Hippocampal formation (tissue), 2 donors: ENCODE measurements at places on chromosomes 2 and 18.

- DNase-seq = no peak
Observed at GRCh38 chr18:37425222-37425621, 140.4 kb downstream of the CELF4 start.

DNA sequence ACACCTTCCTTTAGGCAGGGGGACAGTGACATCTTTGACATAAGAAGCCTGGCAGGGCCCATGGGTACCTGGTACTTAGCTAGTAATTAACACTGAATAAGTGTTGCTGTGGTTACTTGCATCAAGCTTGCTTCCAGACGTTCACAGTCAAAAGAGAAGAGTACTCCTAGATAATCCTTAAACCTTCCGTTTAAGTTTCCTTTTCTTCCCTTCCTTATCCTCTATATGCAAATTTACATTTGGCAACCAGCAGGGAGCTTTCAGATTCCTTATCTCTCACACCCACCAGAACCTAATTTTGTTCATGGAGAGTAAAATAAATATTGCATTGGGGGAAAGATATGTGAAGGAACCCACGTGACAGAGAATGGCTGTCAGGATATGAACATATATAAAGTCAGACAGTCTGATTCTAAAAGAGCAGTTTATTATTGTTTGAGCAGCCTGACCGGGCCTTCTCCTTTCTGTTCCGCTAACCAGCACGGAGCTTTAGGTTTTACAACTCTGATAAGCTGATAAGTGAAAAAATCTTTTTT lies 7.8 kb upstream of the RAB31 start:
- no peak for DNase-seq

GRCh38 chr18:50177294-50177992 lies 17.5 kb downstream of the MYO5B start:
- no peak for DNase-seq

- DNase-seq = no peak
Observed at GRCh38 chr2:45923701-45924100, 272.2 kb downstream of the PRKCE start.

DNA sequence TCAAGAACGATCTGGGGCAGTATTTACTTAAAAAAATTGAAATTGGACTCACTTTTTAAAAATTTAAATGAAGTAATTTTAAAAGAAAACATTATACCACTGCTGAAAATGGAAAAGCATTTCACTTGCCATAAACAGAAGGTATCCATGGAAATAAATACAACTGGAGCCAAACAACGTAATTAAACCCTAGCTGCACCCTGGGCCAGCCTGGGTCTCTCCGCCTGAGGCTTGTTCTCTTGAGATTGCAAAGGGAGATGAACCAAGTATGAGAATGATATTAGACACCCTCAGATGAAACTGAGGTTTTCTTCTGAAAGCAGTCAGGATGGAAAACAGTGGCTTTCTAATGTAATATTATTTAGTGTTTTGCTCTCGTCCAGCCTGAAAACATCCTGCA lies 264.4 kb downstream of the KCNE4 start:
- no peak for DNase-seq
